ENCODE measurements at places on chromosomes 3 and 15.

DNA sequence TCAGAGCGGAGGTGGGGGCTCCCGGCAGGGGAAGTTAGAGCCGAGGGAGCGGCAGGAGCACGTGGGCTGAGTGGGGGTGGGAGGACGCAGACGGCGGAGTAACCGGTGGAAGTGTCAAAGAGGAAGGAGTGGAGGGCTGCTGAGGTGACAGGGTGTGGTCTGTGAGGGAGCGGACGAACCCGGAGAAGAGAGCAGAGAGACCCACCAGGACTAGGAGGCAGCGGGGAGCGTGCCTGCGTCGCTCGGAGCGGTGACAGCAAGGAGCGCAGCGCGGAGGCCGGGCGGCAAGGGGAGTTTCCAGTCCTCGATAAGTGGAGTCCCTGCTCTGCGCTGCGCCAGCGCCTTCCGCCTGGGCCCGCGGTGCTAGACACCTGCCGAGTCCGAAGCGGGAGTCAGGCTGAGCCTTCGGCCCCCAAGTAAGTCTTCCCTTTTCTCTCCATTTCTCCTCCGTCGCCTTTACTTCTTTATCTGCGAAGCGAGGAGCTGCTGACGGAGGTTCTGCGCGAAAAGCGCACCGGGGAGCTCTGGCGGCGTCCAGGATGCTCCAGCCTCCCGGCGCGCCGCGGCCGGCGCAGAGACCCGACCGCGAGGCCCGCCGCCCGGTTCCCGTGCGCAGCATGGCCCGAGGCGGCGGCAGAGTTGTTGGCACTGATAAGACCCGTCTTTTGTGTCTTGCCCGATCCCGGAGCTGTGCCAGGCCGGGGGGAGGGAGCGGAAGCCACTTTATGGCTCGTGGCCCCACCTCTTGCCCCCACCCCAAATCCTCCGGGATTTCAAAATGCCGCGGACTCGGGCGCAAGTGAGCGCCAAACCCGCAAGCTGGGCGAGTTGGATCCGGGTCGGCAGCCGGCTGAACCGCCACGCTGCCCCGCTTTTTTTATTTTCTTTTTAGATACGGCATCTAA lies 533.0 kb upstream of the SEMA6D start:
- DNase-seq, result no peak

- no peak for DNase-seq
These were observed 27.6 kb downstream of the TBC1D2B start for GRCh38 chr15:78049691-78050440.

GRCh38 chr3:51686512-51687215 lies 15.6 kb downstream of the TEX264 start:
- peak; percentile 60 for DNase-seq

DNA sequence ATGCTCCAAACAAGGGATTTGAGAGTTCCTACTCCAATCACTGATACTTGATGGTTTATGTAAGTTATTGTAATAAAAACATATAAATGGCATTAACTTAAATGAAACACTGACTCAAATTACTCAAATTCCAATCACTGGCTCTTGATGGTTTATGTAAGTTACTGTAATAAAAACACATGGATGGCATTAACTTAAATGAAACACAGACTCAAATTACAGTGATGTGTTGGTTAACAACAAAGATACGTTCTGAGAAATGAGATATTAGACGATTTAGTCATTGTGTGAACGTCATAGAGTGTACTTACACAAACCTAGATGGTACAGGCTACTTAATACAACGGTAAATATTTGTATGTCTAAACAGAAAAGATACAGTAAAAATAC lies 6.6 kb downstream of the MOBP start:
- no peak for DNase-seq

GRCh38 chr15:22939652-22940061 lies 40.5 kb downstream of the CYFIP1 start:
- DNase-seq, result no peak

DNA sequence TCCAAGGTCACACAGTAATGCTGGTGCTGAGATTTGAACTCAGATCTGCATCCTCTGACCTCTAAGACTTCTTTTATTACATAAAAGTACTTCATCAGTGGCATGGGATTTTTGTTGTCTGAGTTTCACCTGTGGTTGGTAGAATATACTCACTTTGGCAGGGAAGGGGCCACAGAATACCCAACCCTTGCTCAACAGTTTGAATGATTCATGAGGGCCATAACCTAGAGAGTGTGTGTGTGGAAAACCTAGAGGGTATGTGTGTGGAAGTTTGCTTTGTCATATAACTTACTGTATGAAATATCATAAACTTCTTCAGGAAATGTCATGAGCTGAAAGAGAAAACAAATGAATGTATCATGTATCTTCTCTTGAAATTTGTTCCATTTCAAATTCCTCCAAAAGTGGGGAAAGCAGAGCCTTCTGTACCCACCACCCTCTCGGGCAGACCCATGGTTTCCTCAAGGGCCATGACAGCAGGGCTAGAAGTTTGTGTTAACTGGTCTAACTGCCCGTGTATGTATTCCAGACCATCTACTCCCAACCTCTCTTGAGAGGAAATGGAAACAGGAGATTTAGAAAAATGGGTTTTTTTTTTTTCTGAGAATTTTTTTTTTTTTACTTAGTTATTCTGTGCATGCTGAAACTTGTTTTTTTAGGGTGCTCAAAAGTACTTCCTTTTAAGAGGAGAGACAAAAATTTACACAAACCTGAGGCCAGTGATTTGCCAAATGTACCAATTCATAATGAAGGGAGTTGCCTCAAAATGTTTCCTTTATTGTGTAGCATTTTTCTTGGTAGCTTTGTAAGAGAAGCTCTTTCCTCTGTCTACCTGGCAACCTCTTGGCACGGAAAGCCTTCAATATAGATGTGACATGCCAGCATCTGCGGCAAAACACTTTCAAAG lies 127.0 kb downstream of the TPRG1 start:
- DNase-seq, result peak; percentile 26

DNA sequence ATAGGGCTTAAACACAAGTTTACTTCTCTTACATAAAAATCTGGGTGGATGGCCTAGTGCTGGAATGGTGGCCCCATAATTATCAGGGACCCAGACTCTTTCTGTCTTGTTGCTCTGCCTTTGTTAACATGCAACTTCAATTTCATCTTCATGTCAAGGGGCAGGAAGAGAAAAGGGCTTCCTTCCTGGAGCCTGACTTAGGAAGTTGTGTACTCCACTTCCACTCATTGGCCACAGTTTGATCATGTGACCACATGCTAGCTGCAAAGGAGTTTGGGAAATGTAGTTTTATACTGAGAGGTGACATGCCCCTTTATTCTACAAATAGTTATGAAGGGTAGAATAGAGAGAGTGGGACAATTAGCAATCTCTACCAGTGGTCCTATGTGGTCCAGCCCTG lies 39.3 kb downstream of the RHCG start:
- no peak for DNase-seq

DNA sequence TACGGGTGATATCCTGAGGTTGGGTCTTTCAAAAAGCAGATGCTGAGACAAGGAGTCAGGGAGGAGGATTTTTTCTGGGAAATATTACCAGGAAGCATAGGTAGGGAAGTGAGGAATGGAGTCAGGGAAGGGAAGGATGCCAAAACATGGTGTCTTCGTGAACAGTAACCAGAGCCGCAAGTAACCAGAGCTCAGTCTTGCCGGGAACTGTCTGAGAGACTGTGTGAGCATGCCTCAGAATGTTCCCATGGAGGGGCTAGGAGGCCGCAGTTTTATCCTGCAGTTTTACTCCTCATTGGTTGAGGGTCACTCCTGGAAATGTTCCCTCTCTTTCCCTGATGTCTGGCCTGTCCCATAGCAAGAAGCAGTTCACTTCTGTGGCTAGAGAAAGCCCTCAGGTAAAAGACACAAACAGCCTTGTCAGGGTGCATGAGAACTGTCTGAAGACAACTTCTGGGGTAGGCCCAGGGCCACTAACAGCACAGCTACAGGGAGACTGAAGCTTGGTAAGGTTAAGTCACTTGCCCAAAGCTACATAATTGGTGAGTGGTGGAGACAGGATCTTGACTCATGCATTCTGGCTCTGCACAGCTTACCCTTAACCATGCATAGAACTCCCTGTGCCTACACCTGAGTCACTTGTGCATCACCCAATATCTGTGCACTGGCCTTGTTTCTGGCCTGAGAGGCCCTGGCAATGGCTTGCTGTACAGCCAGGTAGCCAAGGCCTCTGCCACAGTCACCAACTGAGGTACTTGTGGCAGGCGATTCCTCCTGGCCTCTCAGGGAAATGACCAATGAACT lies 76.3 kb upstream of the FRMD4B start:
- DNase-seq, result no peak

DNA sequence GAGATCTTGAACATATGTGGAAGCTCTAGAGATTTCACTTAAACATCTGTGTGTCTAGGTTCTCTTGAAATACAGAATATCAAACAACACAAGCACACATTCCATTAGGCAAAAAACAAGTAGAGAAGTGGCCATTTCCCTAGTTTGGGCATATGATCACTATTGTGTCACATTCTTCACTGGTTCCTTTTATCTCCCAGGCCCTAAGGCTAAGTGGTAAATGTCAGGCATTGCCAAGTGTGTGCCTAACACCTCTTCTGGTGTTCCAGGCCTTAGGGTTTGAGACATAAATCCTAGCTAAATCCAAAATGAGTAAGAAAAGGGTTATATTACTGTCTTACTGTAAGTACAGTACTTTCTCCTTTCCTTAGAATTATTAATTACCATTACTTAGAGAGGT lies 880.1 kb downstream of the PDCD6IP start:
- DNase-seq, result no peak

GRCh38 chr3:143121241-143122088 lies 1.9 kb downstream of the CHST2 start:
- peak; percentile 54 for DNase-seq

- no peak for DNase-seq
These were observed 74.0 kb upstream of the PLCL2 start for GRCh38 chr3:16810593-16811367.

DNA sequence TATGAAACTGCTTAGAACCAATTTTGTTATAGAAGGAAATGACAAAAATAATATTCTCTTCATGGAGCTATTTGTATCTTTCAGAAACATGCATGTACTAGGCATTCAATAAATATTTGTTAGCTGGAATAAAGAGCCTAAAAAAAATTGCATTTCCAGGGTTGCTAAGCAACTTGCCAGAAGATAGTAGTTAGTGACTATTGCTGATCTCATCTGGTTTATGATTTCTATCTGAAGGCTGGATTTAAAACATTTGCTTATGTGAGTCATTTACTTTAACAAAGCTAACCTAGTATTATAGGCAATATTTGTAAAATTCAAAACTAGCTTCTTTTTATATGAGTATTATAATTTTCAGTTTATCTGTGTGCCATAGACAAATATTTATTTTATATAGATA lies 78.3 kb downstream of the NAALADL2 start:
- no peak for DNase-seq

- no peak for DNase-seq
These were observed 53.2 kb upstream of the HEG1 start for GRCh38 chr3:125108833-125109535.

DNA sequence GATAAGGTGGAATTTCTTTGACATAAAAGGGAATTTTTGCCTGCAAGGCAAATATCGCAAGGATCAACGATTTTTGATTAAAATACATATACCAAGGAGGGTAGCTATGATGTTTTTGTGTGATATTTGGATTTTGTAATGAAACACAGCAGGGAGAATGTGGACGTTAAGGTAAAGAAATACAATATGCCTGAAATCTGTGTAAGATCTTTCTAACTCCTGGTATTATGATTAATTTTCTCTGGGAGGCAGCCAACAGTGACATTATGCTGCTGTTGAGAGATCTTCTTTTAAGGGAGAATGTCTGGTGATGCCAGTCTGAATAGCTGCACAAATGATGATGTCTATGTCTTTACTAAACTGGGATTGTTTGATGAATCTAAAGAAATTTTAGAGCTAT lies 972.2 kb downstream of the SQOR start:
- DNase-seq, result no peak

GRCh38 chr3:114307832-114308231 lies 14.0 kb downstream of the TIGIT start:
- no peak for DNase-seq

GRCh38 chr3:197847866-197848401 lies 56.9 kb downstream of the LRCH3 start:
- peak; percentile 21 for DNase-seq

DNA sequence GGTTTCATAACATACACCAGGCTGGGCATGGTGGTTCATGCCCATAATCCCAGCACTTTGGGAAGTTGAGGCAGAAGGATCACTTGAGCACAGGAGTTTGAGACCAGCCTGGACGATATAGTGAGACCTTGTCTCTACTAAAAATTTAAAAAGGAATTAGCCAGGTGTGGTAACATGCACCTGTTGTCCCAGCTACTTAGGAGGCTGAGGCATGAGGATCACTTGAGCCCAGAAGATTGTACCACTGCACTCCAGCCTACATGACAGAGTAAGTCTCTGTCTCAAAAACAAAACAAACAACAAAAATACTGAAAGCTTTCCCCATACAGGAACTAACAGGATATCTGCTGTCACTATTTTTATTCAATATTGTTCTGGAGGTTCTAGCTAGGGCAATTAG lies 20.9 kb downstream of the GREM1 start:
- no peak for DNase-seq

DNA sequence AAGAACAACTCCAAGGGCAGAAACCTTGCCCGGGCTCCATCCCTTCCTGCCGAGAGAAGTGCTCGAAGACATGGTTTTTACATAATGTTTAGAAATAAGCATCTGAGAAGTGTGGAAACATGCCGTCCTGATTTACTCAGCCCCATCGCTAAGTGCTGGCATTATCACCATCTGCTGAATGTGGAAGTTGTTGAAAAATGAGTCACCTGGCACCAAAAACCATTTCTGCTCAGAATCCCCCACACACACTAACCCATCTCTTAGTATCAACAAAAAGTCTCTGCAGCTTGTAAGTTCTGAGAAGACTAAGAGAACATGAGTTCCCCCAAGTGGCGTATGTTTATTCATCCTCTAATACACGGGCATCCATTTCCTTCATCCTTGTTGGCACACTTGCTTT lies 51.0 kb upstream of the ARL8B start:
- DNase-seq, result no peak

DNA sequence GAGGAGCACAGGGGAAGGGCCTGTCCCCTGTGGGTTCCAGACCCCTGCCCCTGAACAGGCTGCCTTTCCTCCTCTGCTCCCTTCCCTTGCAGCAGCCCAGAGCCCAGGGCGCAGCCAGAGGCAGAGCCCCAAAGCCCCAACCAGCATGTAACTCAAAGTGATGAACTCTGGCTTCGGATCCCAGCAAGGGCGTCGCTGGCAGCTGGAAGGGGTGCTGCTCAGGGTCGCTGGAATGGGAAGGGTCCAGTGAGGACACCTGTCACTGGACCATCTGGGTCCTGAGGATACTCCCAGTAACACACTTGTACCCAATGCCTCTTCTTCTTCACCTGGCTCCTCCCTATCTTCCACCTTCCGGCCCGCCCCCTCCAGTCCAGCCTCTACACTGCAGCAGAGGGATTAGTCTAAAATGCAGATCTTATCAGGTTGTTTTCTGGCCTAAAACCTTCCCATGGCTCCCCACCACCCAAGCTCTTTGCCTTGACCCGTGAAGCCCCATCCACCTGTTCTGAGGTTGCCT lies 64.0 kb downstream of the SLC6A1 start:
- DNase-seq, result no peak

DNA sequence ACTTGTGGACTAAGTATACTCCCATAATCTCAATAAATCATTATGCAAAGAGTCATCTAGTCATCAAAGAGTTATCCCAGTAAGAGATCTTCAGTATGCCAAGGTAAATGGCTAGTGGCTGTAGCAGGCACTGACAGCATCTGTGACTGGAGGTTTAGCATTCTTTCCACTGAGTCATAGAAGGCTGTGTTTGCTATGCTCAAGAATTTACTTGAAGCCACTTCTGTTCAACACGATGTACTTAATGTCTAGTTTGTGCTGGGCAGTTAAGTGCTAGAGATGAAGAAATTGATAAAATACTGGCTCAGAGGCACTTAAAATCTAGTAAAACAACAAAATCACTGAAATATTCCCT lies 13.0 kb downstream of the ZBED2 start:
- DNase-seq, result no peak
